Esophagus muscularis mucosa (tissue), 4 donors: ENCODE measurements at places on chromosomes 2 and 18. TPM values are rescaled to one million over a fixed set of nuclear protein-coding genes. Genes with fewer than 3 reads are reported as not detected.

- peaks cover 76% of the 10 kb centered on the region for H3K36me3 ChIP-seq
- no peak for DNase-seq
- no peak overlapping the region for H3K4me3 ChIP-seq
- H3K27me3 ChIP-seq = no peaks in the 10 kb centered on the region
Measured at GRCh38 chr2:232578626-232579025, 28.1 kb downstream of the EIF4E2 start.

GRCh38 chr2:131413148-131413747 lies 49.3 kb upstream of the RAB6D start:
- no peak for DNase-seq
- no peaks in the 10 kb centered on the region for H3K36me3 ChIP-seq
- H3K27ac ChIP-seq = no peak overlapping the region
- no peaks in the 10 kb centered on the region for H3K4me1 ChIP-seq
- no peak overlapping the region for H3K4me3 ChIP-seq

Gene LDLRAD4
- total RNA-seq = 40.4 TPM

- no peak for DNase-seq
- no peak overlapping the region for H3K27ac ChIP-seq
- H3K27me3 ChIP-seq = no peaks in the 10 kb centered on the region
- no peak overlapping the region for H3K4me3 ChIP-seq
- H3K4me1 ChIP-seq = no peaks in the 10 kb centered on the region
Measured at GRCh38 chr2:162333968-162334367, 10.0 kb upstream of the GCA start.

- peaks cover 8% of the 10 kb centered on the region for H3K4me1 ChIP-seq
- H3K36me3 ChIP-seq = peaks cover 25% of the 10 kb centered on the region
- no peak overlapping the region for H3K27ac ChIP-seq
- H3K4me3 ChIP-seq = no peak overlapping the region
Measured at GRCh38 chr18:32271672-32272208, 81.9 kb downstream of the MEP1B start.

Gene TSPYL6
- total RNA-seq = not detected

Gene ALPP
- not detected for total RNA-seq

- H3K27ac ChIP-seq = no peak within 1 kb of the TSS
- H3K4me3 ChIP-seq = peak within 1 kb of the TSS; percentile 42
- H3K4me1 ChIP-seq = peaks cover 44% of the 10 kb centered on the region
- DNase-seq = no peak
- no peaks in the 10 kb centered on the region for H3K36me3 ChIP-seq
Measured at GRCh38 chr2:219060821-219061791, at the start of gene IHH. TSS of gene IHH (minus strand) at chr2:219060921. CDS start at chr2:219060467, 454 bp downstream.

- H3K36me3 ChIP-seq = no peaks in the 10 kb centered on the region
- H3K4me3 ChIP-seq = no peak overlapping the region
- H3K4me1 ChIP-seq = no peaks in the 10 kb centered on the region
- no peaks in the 10 kb centered on the region for H3K27me3 ChIP-seq
Measured at GRCh38 chr18:29912351-29912750, 1130.2 kb downstream of the DSC3 start.

GRCh38 chr2:102758439-102758838 lies 3.4 kb upstream of the TMEM182 start:
- H3K4me3 ChIP-seq = no peak overlapping the region
- H3K27me3 ChIP-seq = no peaks in the 10 kb centered on the region
- DNase-seq = no peak
- H3K27ac ChIP-seq = no peak overlapping the region
- H3K36me3 ChIP-seq = no peaks in the 10 kb centered on the region

Gene NETO1
- 0.13 TPM for total RNA-seq

GRCh38 chr2:210556329-210556980 lies at the start of gene CPS1:
TSS of gene CPS1 (plus strand) at chr2:210556599. CDS start at chr2:210556734, 135 bp downstream.
- no peak for DNase-seq
- H3K36me3 ChIP-seq = no peaks in the 10 kb centered on the region
- H3K4me1 ChIP-seq = no peaks in the 10 kb centered on the region
- H3K27me3 ChIP-seq = no peaks in the 10 kb centered on the region
- no peak within 1 kb of the TSS for H3K4me3 ChIP-seq
- H3K27ac ChIP-seq = no peak within 1 kb of the TSS

Gene RESP18
- total RNA-seq = not detected

GRCh38 chr2:241558532-241559322 lies at the start of gene BOK:
TSS of gene BOK (plus strand) at chr2:241558745. CDS start at chr2:241559484, 739 bp downstream.
- peak within 1 kb of the TSS; percentile 85 for H3K27ac ChIP-seq
- peaks cover 17% of the 10 kb centered on the region for H3K27me3 ChIP-seq
- no peak for DNase-seq
- peak within 1 kb of the TSS; percentile 73 for H3K4me3 ChIP-seq
- H3K36me3 ChIP-seq = peaks cover 6% of the 10 kb centered on the region

- H3K27me3 ChIP-seq = no peaks in the 10 kb centered on the region
- H3K4me1 ChIP-seq = no peaks in the 10 kb centered on the region
- no peak for DNase-seq
Measured at GRCh38 chr2:129752686-129753085, 226.8 kb upstream of the RAB6C start.

Gene IL36G
- not detected for total RNA-seq

Gene GPR45
- not detected for total RNA-seq

Gene D2HGDH
- 11.4 TPM for total RNA-seq

DNA sequence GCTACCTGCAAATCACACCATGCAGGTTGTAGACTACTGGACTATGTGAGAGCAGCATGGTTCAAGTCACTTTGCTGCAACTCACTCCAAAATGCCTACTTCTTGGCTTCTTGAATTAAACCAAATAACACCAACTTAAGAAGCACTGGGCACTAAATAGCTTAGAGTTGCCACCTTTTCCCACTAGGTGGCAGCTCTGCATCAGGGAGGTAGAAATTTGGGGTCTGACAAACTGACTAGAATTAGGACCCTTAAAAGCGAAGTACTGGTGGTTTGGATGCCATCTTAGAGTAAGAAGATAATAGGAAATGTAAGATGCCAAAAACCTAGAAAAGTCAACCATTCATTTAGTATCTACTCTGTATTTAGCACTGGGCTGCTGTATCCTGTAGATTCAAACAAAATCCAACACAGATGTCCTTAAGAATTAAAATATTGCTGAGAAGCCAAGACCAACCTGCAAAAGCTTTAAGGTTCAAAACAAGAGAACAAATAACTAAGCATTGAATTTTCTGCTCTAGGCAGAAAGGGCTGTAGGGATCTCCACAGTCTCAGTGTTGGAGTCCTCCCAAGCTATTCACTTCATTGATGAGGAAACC lies 65.5 kb downstream of the CCBE1 start:
- no peak overlapping the region for H3K27ac ChIP-seq
- no peak for DNase-seq
- no peaks in the 10 kb centered on the region for H3K27me3 ChIP-seq
- no peaks in the 10 kb centered on the region for H3K36me3 ChIP-seq

Gene TCF7L1
- 11.6 TPM for total RNA-seq

DNA sequence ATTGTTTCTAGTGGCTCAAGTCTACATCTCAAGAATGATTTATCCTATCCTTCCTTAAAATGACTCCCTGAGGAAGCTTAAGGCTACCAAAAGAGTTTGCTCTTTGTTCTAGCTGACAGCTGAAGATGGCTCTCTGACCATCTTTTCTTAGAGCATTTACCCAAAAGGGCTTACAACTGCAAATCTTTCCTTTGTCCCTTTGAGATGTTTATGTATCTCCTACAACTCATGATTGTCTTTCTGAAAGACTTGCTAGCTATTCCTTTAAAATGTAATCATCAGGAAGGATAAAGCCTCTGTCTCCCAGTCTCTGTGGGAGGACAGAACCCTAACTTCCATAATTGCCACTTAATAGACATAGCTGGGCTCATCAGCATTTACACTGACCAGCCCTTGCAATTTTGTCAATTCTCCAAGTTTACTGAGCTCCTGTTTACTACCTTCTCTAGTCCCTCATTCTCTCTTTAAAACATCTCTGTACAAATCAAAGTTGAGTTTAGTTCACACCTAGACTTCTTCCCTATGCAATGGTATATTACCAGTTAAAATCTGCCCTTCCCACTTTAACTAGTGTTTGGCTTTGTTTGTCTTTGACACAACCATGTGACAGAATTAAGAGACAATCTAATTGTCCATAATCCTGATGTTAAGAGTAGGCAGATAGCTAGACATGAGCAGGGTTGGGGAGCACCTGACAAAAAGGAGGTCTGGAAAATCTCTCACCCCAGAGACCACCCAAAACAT lies 188.2 kb downstream of the PTH2R start:
- H3K27me3 ChIP-seq = no peaks in the 10 kb centered on the region
- H3K4me1 ChIP-seq = no peaks in the 10 kb centered on the region
- no peak overlapping the region for H3K4me3 ChIP-seq
- no peak overlapping the region for H3K27ac ChIP-seq
- no peak for DNase-seq

Gene KLHL14
- total RNA-seq = 0.06 TPM

GRCh38 chr18:41899535-41899934 lies 55.5 kb upstream of the PIK3C3 start:
- DNase-seq = peak; percentile 47
- no peak overlapping the region for H3K27ac ChIP-seq
- H3K4me3 ChIP-seq = no peak overlapping the region
- H3K36me3 ChIP-seq = no peaks in the 10 kb centered on the region
- H3K4me1 ChIP-seq = no peaks in the 10 kb centered on the region

Gene TTR
- total RNA-seq = 1.2 TPM

DNA sequence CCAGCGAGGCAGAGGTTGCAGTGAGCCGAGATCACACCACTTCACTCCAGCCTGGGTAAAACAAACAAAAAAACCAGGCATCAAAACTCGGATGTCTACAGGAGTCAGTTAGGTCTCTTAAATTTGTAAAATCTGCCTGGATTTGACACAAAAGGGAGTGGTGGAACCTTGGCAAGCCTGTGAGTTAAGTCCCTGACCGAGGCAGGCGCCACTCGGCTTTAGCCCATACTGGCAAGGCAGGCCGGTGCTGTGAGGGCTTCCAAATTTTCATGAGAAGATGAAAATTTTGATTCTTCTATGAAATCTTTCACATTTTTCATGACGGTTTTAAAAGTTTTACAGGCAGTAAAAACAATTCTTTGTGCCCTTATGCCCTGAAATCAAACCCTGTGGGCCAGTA lies 165.8 kb downstream of the FMNL2 start:
- DNase-seq = no peak
- H3K27me3 ChIP-seq = no peaks in the 10 kb centered on the region
- H3K36me3 ChIP-seq = no peaks in the 10 kb centered on the region
- H3K27ac ChIP-seq = peak overlapping the region; percentile 69
- peaks cover 19% of the 10 kb centered on the region for H3K4me1 ChIP-seq
- H3K4me3 ChIP-seq = no peak overlapping the region

Gene CLIP4
- 61.3 TPM for total RNA-seq

- DNase-seq = no peak
- no peaks in the 10 kb centered on the region for H3K36me3 ChIP-seq
- H3K4me3 ChIP-seq = no peak overlapping the region
- no peaks in the 10 kb centered on the region for H3K27me3 ChIP-seq
Measured at GRCh38 chr2:196750977-196751631, 48.4 kb downstream of the GTF3C3 start.

- peaks cover 10% of the 10 kb centered on the region for H3K4me1 ChIP-seq
- no peak overlapping the region for H3K4me3 ChIP-seq
- DNase-seq = no peak
- no peaks in the 10 kb centered on the region for H3K36me3 ChIP-seq
Measured at GRCh38 chr2:238561230-238561629, 134.5 kb downstream of the ASB1 start.

DNA sequence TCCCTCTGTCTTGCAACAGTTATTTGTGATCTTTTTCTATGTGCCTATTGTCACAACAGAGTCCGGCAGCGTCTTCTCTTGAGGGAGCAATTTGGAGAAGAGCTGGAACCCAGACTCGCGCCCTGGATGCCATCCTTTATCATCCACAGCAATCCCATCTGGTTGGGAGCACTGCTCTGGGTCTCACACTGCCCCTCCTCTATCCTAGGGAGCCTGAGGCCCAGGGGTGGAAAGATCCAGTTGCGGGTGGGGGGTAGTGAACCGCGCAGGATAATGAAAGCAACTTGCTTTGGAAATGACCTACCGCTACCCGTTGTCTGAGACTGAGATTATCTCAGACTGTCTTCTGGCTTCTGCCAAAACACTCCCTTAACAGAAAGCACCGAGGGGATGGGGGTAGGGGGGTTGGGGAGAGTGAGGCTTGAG lies 713 bp downstream of the WBP1 start:
- peaks cover 22% of the 10 kb centered on the region for H3K36me3 ChIP-seq
- H3K4me1 ChIP-seq = peaks cover 34% of the 10 kb centered on the region
- no peaks in the 10 kb centered on the region for H3K27me3 ChIP-seq
- peak overlapping the region; percentile 74 for H3K4me3 ChIP-seq

Gene CXCR2
- total RNA-seq = 0.42 TPM

Gene DES
- 19,781 TPM for total RNA-seq

Gene NPPC
- total RNA-seq = 0.66 TPM

DNA sequence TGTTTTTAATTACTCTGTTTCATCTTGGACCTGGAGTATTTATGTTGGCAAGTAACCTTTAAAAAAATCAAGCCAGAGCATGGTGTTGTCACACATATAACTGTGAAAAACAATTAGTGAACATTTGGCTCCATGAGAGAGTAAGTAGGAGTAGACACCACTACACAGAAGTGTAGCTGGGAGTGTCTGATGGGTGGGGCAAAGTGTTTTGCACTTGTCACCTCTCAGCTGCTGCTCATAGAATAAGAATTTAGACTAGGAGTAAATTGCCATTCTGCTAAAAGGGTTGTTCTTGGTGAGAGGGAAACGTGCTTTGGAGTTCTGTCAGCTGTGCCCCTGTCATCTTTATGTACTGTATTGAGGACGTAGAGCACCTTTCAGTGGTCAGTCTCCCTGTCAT lies 114.5 kb downstream of the TTC27 start:
- H3K27ac ChIP-seq = no peak overlapping the region
- H3K4me3 ChIP-seq = no peak overlapping the region
- peaks cover 13% of the 10 kb centered on the region for H3K36me3 ChIP-seq
- H3K4me1 ChIP-seq = no peaks in the 10 kb centered on the region
- H3K27me3 ChIP-seq = no peaks in the 10 kb centered on the region

- no peak overlapping the region for H3K27ac ChIP-seq
- H3K4me1 ChIP-seq = no peaks in the 10 kb centered on the region
- H3K27me3 ChIP-seq = no peaks in the 10 kb centered on the region
- no peak overlapping the region for H3K4me3 ChIP-seq
- no peaks in the 10 kb centered on the region for H3K36me3 ChIP-seq
- DNase-seq = peak; percentile 77
Measured at GRCh38 chr18:73980289-73980979, 167.2 kb downstream of the FBXO15 start.

DNA sequence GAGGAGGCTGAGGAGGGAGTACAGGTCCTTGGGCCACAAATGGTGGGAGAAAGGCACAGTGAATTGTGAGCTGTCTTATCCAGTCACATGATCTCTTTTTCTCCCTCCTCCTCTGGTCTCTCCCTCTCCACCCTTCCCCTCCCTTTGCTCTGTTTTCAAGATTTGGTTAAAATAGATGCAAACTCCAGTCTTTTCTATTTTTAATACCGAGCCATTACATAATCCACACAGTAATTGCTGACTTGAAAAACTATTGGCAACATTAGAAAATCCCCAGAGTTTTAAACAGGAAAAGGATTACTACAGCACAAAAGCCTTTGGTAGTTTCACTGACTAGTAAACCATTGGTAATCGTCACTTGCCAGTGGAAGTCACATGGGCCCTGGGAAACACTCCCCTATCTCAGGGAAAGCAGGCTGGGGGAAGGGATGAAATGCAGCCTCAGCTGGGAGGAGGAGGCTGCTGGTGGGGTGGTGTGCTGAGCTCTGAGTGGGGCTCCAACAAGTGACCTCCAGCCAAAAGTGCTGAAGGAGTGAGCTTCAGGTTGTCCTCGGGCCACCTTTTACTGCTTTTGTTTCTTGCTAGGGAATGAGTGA lies 57.4 kb upstream of the PCBP1 start:
- no peak for DNase-seq
- H3K27ac ChIP-seq = peak overlapping the region; percentile 80
- no peaks in the 10 kb centered on the region for H3K36me3 ChIP-seq
